ENCODE measurements at places on chromosomes 2 and 18.

- no peak for DNase-seq
Measured at GRCh38 chr18:63149302-63149587, 170.3 kb downstream of the BCL2 start.

- DNase-seq, result no peak
Measured at GRCh38 chr2:172094294-172095145, 8.2 kb downstream of the DLX2 start.

GRCh38 chr2:96900237-96900636, 30.4 kb upstream of the SEMA4C start:
- no peak for DNase-seq

- DNase-seq, result no peak
Measured at GRCh38 chr2:132797556-132797955, 127.6 kb upstream of the LYPD1 start.

DNA sequence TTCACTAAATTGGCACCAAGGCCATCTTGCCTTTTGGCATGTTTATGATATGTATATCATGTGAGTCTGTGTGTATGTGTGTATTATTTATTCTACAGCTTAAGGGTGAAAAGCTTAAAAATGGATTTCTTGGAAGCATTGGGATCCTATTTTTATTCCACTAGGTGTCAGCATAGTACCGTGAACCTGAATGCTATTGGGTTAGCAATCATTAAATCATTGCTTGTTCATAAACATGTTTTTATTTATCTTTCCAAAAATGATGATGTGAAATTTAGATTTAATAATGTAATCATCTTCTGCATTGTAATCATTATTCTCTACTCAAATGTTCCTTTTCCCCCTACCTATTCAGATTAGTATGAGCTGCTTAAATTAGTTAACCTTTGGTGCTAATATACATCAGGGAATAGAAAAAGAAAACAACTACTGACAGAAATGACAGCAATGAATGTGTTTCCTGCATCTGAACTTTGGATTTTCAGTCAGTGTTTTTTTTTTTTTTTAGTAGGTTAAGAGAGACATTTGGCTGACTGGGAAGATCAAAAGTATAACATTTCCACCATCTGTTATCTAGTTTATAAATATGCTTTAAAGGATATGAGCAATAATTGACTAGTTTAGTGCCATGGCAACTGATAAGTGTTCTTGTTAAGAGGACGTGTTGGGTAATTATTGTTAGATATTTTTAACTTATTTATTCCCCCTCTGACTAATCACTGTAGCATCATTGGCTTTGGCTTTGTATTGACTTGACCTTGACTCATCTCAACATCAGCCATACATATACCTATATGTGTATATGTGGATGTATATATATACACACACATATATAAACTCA, 14.1 kb upstream of the ZSWIM2 start:
- DNase-seq, result no peak

GRCh38 chr18:45645610-45646009, 30.3 kb downstream of the SLC14A2 start:
- DNase-seq, result no peak

GRCh38 chr18:77105028-77105427, 27.6 kb downstream of the MBP start:
- DNase-seq, result no peak

DNA sequence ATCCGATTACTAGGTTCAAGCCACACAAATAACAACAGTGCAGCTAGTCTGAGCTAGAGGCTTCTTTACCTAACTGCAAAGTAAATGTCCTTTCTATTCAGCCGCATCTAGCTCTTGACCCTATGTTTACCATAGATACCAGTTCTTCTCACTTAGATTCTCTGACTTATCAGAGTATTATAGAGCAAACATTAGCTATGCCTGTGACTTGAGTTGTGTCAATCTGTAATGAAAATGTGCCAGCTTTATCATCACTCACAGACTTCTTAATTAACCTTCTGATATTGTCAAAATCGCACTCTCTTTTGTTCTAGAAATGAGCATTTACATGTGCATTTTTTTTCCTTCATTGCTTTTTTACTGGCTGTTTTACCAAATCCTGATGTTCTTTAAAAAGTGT, 79.9 kb downstream of the BCL11A start:
- DNase-seq, result no peak

GRCh38 chr2:124325667-124326440, 300.8 kb downstream of the CNTNAP5 start:
- DNase-seq, result no peak

GRCh38 chr2:188665727-188666304, 308.4 kb upstream of the COL3A1 start:
- no peak for DNase-seq

- DNase-seq, result no peak
Measured at GRCh38 chr18:49837889-49838288, 24.6 kb upstream of the ACAA2 start.

DNA sequence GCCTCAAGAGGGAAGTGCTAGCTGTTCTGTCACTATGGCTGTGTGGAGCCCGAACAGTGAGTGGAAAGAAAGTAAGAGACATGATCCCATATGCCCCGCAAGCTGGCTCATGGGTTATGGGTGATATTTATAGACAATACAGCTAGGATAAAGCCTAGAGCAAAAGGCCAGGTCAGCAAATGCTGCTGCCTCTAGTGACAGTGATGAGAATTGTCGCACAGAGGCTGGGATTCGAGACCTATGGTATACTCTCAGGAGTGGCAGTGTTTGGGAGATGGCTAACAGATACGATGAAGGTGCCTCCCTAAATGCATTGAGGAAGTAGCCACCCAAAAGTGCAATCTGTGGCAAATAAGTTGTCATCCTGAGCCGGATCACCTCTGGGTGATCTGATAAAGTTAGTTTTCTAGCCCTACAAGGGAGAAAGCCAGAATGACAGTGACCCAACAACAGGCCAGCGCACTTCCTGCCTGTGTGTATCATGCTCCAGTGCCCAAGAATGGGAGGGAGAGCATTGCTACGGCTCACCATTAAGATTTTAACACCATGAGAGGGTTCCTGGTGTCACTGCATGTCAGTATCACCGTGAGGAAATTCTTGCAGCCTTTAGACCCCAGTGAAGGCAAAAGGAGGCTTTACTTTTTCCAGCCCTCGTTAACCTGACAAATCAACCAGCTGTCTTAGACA, 92.2 kb upstream of the TGFA start:
- no peak for DNase-seq

DNA sequence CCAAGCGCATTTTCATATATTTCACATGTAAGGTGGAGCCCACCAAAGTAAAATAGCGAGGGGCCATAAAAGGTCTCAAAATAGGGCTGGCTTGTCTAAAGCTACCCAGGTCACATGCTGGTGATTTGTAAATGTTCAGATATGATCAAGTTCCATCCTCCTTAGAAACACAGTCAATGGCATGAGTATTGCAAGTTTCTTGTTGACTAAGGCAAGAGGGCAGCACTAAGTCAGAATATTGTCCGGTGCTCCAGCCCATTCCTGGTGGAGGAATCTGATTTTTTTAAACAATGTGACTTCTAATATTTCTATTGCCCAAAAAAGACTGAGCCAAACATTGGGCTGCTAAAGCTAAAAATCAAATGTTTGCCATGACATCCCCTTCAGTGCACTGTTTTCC, 85.1 kb downstream of the LAMA1 start:
- DNase-seq, result no peak

GRCh38 chr2:53715568-53715967, 52.0 kb upstream of the CHAC2 start:
- no peak for DNase-seq

GRCh38 chr2:176242276-176242675, 27.0 kb upstream of the MTX2 start:
- no peak for DNase-seq

DNA sequence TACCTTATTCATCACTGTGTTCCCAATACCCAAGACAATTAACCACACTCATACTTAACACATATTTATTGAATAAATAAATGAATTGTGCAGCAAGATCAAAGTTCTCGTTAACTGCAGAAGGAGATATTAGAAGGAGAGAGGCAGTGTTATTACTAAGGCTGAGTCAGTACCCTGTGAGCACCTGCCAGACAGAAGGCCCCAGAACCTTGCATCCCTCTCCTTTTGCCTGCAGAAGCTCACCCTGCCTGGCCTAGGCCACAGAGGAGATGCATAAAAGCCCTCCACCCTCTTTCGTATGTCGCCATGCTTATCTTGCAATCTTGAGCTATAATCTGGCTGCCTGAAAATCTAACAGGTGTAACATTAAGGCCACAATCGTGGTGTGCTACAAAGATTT, 20.5 kb upstream of the RNF149 start:
- no peak for DNase-seq

Data from glomerular endothelial cell (primary cell).